ENCODE measurements at places on chromosomes 7 and 10. TPM values are rescaled to one million over a fixed set of nuclear protein-coding genes. Genes with fewer than 3 reads are reported as not detected.

GRCh38 chr7:151175793-151176311, 8.4 kb upstream of the GBX1 start:
- no peak for DNase-seq

DNA sequence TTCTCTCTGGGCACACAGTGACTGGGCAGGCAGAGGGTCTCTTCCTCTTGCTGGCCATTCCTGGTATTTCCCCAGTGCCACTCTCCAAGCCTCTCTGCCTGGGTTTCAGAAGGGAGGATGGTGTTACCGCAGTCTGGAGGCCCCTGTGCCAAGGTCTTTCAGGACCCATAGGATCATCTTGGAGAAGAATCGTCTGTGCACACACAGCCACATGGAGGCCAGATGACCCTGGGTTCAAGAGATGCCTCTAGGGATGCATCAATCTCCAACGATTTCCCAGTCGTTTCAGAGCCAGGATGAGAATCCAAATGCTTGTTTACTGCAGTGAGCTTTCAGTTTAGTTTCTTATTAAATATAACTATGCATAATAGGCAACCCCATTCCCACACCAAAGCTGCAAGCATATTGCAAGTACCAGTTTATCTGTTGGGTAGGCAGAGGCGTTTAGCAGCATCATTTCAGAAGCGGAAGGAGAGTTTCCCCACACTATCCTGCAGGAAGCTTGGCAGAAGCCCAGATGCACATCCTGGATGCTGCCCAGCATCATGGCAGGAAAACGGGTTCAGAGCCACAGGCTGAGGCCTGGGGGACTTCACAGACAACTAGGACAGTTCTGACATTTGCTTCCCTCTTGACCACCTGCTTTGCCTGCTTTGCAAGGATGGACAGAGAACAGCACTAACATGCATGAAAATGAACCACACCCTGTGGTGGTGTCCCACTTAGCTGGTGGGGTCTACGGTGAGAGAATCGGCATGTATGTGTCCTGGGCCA, 134.7 kb upstream of the FAM20C start:
- no peak for DNase-seq

GRCh38 chr10:24434961-24435360, 226.0 kb downstream of the KIAA1217 start:
- DNase-seq: no peak

GRCh38 chr10:74432841-74433594, 282.0 kb downstream of the ADK start:
- no peak for DNase-seq

GRCh38 chr7:35036361-35037171, 719 bp downstream of the DPY19L1 start:
- peak; percentile 75 for DNase-seq

- DNase-seq: peak; percentile 42
These were observed 106.8 kb downstream of the CYP26A1 start for GRCh38 chr10:93180482-93180931.

DNA sequence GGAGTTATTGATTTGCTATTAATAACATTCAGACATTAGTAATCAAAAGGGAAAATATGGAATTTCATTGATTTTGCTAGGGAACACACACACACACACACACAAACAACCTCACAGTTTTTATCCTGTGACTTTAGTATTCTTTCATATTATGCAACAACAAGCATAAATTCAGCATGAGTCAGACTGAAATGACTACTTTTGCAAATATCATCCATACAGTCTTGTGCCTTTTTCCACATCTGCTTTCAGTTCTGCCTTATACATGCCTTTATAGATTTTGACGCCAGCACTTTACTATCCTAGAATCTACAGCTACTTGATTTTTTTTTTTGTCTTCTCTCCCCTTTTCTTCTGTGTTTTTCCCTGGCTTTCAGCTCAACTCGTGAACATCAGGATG, 975.8 kb upstream of the LRRTM3 start:
- DNase-seq: no peak

DNA sequence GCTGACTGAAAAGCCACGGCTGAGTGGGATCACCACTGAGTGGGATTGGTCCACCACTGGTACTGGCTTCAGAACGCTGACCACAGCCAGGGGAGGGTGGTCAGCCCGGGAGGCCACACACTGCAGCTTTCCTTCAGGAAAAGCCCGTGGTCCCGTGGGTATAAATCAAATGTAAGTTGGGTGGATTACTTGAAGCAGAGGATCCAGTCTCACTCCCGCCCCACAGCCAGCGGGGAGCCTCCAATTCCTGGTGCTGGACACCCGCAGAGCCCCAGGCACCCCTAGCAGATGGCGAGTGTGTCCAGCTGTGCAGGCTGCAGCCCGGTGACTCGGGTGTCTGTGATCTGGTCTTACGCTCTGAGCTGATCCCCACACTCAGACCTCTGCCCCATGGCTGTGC, 231.1 kb upstream of the ZNF32 start:
- no peak for DNase-seq

GRCh38 chr7:80018941-80019808, 115.5 kb upstream of the GNAI1 start:
- peak; percentile 82 for DNase-seq

DNA sequence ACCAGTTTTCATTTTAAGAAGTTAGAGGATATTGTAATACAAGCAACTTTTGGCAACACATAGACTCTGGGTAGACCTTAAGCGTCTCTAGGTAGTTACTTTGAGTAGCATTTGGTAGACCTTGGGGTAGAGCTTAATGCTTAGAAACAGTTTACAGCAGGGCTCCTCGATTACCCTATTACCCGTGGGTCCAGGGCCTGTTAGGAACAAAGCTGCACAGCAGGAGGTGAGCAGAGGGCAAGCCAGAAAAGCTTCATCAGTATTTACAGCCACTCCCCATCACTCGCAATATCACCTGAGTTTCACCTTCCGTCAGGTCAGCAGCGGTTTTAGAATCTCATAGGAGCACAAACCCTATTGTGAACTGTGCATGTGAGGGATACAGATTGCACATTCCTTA, 173.5 kb downstream of the TSPAN12 start:
- no peak for DNase-seq

GRCh38 chr7:112116358-112116757, 89.8 kb downstream of the DOCK4 start:
- no peak for DNase-seq

DNA sequence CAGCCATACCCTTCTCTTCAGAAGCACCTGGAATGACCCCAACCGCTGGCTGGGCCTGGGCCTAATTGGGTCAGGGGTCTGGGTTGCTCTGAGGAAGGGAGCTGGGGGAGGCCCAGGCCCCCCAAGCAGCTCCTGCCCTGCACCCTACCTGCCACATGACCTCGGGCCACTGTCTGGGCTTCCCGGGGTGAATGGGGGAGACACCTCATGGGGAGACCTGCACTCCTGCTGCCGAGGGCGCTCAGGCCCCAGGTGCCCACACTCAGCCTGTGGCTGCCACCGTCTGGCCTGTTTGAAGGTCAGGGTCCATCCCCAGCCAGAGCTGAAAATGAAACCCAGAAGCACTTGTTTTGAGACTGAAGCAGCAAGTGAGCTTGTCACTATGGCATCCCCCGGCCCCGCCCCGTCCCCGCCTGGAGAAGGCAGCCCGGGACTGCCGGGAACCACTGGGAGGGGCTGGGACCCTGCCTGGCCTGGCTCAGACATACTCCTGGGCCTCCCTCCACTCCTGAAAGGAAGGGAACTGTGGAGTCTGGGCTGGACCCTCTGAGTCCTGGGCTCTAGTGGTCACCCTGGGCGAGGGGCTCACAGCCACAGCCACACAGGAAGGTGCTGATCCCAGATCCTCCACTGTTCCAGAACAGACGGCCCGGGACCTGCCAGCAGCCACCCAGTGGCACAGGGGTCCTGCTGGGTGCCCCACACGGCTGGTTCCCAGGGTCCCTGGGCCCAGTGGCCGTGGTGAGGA, 7.4 kb upstream of the MICALL2 start:
- peak; percentile 86 for DNase-seq

DNA sequence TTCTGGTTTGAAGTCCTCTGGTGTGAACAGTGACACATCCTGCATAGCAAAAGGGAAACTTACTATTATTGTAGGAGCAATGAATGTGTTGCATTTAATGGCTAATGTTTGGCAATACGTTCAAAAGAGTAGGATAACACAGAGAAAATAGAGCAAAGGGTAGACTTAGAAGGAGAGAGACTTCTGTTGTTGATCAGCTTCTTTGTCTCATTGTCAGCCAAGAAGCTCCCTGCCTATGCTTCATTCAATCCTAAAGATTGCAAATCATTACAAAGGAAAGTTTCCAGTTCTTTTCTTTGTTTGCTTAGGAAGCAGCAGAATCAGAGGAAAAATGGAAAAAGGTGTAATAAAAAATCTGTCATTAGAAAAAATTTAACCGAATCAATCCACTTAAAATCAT, 7.9 kb upstream of the TSPAN13 start:
- no peak for DNase-seq

GRCh38 chr7:140084972-140085371, 22.2 kb upstream of the PARP12 start:
- DNase-seq: no peak

DNA sequence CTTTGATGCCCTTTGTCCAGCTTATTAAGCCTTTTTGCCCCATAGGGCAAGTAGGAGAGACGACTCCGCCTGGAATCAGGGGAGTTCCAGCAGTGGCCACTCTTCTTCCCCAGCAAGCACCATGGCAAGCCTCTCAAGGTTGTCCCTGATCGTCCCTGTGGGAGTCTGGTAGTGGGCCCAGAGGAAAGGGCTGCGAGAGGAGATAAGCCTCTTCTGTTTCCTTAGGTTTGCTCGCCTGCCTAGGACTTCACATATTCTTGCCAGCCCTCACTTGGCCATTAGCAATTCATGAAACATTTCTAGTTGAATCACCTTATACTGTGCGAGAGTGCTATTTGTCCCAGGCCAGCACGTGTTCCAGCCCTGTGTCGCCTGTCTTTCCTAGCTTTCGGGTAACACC, 47.8 kb upstream of the CPN1 start:
- DNase-seq: no peak

GRCh38 chr7:155962191-155962967, 150.1 kb upstream of the SHH start:
- DNase-seq: no peak

GRCh38 chr10:75967491-75967890, 536.1 kb downstream of the LRMDA start:
- DNase-seq: no peak

Gene HOXA3
- total RNA-seq: 2.4 TPM

Gene MYPN
- 92.0 TPM for total RNA-seq

Gene ADAM22
- 16.7 TPM for total RNA-seq

Gene ENTPD1
- total RNA-seq: 33.5 TPM

Gene FIGNL1
- total RNA-seq: 19.5 TPM

Gene DNAJB9
- 30.5 TPM for total RNA-seq

Gene LMOD2
- total RNA-seq: 135 TPM

Gene ANKRD61
- not detected for total RNA-seq

Gene MASTL
- 10.1 TPM for total RNA-seq
